Astrocyte of the cerebellum (primary cell): ENCODE measurements at places on chromosomes 7 and 10.

- peak; percentile 84 for DNase-seq
These were observed 60.3 kb upstream of the STK17A start for GRCh38 chr7:43522406-43523156.

DNA sequence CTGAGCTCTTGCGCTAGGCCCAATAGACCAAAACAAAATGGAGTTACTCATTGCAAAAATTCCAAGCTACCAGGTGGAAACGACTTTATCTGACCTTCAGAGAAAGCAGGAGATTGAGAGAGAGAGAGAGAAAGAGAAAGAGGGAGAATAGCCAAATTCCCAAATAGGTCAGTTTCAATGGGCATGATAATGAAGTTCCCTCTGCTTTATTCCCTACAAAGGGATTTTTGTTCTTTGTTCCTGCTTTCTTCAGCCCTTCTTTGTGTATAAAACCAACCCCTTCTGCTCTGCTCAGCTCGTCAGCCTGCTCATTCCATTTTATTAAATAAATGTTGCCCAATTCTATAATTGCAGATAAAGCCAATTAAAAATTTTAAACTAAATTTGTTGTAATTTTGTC lies 45.0 kb upstream of the GPR37 start:
- DNase-seq: no peak

GRCh38 chr10:112115781-112116385 lies 67.7 kb downstream of the GPAM start:
- DNase-seq: no peak

DNA sequence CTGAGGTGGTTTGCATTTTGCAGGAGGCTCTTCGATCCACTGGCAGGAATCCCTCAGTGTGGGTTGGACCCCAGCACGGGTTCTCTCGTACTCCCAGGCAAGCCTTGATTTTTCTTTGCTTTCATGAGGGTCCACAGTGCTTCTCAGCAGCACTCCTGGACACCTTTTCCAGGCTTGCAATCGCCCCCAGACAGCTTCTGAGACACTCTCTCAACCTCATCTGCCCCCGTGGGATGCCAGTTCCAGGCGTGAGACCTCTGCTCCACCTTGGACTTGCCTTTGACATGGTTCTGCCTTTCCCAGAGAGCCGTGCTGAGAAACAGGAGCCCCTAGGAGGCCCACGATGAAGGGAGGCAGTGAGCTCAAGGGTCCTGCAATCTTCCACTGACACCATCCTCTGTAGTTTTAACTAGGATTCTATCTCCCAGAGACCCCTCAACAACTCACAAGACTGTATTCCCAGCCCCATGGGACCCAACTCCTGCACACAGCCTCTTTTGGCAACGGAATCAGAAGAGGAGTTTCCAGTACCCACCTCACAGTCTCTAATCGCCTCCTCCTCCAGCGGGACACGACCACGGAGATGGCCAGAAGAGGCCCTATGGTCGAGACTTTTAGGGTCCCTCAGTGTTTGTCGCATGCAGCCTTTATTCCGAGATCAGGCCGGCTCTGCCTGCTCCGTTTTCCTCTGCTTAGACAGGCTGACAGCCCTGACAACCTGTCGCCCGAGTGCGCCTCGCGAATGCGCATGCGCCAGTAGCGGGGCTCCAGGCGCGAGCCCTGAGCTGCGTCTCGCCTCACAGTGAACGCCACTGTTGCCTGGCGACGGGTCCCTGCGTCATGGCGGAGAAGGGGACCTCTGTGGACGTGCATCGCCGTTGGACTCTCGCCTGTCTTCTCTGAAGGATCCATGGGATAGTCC lies 26.0 kb upstream of the ZNF273 start:
- DNase-seq: no peak

DNA sequence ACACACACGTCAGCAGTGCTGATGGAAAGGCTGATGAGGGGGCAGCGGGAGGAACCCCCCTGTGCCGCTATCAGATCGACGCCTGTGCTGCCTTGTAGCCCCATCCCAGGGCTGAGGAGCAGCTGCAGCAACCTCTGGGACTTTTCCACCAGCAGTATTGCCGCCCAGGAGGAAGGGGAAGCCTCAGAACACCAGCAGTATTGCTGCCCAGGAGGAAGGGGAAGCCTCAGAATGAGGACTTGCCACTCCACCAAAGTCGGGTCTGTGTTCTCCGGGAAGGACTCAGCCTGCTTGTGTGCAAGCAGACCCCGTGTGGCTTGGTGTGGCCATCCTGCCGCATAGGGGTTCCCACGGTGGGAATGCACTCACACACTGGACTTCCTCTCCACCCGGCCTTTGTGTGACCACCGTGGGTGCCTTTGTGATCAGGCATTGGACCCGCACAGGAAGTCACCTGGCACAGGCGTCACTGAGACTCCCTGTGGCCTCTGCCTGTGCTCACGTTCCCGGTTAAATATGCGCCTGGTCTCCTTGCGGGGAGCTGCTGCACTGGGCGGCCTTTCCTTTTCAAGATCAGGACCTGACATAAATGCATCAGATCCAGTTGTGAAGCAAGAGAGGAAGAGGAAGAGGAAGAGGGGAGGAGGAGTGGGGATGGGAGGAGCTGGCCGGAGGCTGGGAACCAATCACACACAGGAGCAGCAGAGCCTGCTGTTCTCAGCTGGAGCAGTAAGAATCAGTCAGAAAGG lies 248.5 kb downstream of the DNAJB6 start:
- no peak for DNase-seq

DNA sequence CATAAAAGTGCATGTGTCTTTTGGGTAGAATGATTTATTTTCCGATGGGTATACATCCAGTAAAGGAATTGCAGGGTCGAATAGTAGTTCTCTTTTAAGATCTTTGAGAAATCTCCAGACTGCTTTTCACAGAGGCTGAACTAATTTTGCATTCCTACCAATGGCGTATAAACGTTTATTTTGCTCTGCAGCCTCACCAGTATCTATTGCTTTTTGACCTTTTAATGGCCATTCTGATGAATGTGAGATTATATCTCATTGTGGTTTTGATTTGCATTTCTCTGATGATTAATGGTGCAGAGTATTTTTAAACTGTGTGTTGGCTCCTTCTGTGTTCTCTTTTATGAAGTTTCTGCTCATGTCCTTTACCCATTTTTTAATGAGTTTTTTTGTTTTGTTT lies 1020.1 kb downstream of the NXPH1 start:
- DNase-seq: peak; percentile 3

GRCh38 chr7:8177109-8177933 lies 84.6 kb downstream of the ICA1 start:
- DNase-seq: no peak

- no peak for DNase-seq
These were observed 22.0 kb downstream of the CSGALNACT2 start for GRCh38 chr10:43160046-43160920.

DNA sequence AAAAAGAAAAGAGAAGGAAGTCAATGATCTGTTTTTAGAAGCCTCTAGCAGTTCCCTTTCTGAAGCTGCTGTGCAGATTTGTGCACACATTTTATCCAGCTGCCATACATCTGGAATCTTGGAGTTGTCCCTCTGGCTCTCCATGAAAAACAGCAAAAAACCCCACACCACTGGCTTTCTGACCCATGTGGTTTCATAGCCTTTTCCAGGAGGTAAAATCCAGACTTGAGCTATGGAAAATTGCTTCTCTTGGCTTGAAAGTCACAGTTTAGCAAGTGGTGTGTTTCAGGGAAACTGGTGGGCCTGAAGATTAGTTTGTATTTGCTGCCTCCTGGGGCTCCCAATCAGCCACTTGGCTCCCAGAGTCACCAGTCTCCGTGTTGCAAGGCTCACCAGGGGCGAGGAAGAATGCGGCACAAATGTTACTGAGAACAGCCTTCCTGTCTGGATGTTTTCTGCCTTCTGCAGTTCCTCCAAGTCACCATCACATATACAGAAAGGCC lies 50.1 kb upstream of the ADRB1 start:
- peak; percentile 73 for DNase-seq

- no peak for DNase-seq
These were observed 15.8 kb upstream of the DNMBP start for GRCh38 chr10:100025576-100025975.

DNA sequence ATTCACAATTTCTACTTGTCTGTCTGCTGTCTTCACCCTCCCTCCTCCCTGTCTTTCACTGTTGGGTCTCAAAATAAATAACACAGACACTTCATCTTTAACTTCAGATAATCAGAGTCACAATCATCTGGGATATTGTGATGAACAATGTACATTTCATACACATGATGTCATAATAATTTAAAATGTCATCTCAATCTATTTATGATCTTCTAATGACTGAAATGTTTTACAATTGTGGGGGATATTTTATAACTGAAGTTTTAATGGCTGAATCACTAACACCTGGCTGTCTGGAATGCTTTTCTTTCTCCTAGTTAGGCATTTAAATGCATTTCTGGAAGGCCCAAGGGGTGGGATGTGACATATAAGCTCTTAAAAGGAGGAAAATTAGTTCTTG lies 859.8 kb downstream of the LRMDA start:
- DNase-seq: no peak

DNA sequence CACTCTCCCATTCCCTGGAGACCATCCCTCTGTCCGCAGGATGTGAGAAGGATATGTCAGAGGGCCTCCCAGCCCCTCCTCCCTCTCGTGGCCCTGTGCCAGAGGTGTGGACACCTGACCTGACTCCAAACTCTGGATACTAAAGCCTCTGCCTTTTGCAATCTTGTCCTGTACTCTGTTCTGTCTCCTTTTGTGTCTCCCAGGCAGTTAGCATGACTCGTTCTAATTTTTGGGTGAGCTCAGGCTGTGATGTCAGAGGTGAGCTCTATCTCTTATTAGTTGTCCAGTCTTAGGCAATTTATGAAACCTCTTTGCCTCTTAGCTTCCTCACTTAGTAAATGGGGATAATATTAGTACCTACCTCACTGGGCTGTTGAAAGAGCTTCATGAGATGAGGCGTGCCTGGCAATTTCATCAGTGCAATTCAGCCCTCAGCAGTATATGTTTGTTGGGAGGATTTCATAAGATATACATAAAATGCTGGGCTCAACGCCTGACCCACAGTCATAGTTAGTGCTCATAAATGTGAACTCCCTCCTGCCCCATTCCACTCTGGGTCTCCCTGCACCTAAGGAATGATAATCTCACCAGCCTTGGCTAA lies 10.9 kb downstream of the MARVELD1 start:
- no peak for DNase-seq

GRCh38 chr7:12703881-12704280 lies 16.4 kb downstream of the ARL4A start:
- no peak for DNase-seq

DNA sequence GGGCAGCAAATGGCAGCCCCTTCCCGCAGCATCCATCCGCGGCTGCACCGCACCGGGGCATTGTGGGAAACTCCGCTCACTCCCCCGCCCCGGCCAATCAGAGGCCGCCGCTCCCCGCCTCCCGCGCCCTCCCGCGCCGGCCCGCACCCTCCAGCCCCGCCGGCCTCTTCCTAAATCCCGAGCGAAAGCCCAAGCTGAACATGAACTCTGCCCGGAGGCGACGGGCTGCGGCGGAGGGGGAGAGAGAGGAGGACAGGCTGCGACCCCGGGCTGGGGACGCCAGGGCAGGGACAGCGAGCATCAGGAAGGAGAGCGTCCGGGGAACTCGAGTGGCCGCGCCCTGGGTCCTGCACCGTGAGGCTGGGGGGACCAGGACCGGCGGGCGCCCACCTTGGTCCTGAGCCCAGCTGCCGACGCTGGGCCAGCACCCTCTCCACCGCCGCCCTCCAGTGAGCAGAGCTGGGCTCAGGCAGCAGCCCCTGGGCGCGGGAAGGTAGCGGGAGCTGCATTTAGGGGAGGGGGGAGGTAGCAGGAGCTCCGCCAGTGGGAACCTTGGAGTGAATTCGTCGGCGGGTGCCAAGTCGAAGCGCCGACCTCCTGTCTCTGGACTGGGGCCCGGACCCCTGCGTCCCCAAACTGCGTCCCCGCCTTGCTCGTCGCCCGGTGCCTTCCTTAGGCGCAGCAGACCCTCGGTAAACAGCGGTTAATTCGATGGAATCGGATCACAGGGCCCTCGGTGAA lies at the start of gene DGKI:
Gene DGKI, minus strand, starts transcription at position 148 of the 741 bp plus-strand sequence.
- no peak for DNase-seq

DNA sequence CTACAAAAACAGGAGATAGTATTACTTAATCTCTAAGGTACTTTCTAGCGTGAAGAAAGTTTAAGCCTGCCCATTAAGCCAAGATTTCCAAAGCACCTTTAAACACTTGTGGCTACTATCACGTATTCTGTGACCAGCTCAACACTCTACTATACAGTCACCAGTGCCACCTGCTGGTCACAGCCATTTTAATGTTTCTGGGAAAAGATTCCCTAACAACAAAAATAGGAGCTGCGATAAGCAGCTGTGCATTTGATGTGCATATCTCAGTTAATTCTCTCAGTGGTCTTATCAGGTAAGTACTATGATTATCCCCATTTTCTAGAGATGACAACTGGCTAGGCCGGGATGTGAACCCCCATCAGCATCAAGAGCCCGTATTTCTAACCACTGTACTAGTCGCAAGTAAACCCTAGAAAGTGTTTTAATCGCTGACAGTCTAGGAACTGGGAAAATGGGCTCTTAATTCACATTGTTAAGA lies 860 bp downstream of the SEC31B start:
- DNase-seq: peak; percentile 40

DNA sequence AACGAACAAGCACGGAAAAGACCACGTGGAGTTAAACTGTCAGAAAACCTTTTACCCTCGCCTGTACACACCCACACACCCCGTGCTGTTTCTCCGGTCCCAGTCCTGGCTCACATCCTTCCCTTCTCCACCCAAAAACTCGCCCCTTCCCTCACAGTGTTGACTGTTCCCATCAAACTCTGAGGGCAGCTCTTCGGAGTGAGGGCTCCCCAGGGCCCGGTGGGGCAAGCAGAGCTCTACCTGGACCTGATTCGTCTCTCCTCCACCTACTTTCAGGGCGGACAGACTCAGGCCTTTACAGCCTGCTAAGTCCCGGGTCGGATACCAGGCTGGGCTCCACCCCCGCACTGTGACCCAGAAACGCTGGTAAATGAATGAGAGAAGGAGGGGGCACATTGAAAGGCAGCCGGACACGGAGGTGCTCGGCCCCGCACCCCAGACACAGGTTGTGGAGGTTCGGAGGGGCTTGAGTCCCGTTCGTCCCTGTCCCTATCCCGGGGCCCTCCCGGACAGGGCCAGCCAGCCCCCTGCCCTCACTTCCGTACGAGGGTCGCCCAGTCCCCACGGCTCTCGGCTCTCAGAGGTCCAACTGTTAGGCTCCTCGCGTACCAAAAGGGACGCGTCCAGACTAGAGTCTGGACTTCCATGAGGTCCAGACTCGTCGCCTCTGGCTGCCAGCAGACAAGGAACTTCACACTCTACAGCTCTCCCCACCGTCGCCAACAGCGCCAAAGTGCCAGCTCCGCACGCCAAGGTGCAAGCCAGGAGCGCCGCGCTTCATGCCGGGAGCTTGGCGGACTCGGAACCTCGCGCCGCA lies 31.7 kb upstream of the ASL start:
- DNase-seq: no peak

- DNase-seq: no peak
These were observed 162.1 kb downstream of the CHN2 start for GRCh38 chr7:29356631-29357030.
